ENCODE measurements at places on chromosomes 12 and 14.

- no peak for DNase-seq
Measured at GRCh38 chr12:19410211-19410610, 29.1 kb upstream of the AEBP2 start.

- peak; percentile 35 for DNase-seq
Measured at GRCh38 chr14:103802356-103802755, 45.0 kb downstream of the PPP1R13B start.

GRCh38 chr12:47214771-47215170 lies 135.0 kb upstream of the AMIGO2 start:
- DNase-seq = no peak

GRCh38 chr14:63563370-63564026 lies 20.3 kb upstream of the PPP2R5E start:
- DNase-seq = no peak

- no peak for DNase-seq
Measured at GRCh38 chr12:14211947-14212387, 153.5 kb upstream of the ATF7IP start.

GRCh38 chr14:49512571-49512970 lies 73.6 kb downstream of the RPS29 start:
- DNase-seq = no peak

DNA sequence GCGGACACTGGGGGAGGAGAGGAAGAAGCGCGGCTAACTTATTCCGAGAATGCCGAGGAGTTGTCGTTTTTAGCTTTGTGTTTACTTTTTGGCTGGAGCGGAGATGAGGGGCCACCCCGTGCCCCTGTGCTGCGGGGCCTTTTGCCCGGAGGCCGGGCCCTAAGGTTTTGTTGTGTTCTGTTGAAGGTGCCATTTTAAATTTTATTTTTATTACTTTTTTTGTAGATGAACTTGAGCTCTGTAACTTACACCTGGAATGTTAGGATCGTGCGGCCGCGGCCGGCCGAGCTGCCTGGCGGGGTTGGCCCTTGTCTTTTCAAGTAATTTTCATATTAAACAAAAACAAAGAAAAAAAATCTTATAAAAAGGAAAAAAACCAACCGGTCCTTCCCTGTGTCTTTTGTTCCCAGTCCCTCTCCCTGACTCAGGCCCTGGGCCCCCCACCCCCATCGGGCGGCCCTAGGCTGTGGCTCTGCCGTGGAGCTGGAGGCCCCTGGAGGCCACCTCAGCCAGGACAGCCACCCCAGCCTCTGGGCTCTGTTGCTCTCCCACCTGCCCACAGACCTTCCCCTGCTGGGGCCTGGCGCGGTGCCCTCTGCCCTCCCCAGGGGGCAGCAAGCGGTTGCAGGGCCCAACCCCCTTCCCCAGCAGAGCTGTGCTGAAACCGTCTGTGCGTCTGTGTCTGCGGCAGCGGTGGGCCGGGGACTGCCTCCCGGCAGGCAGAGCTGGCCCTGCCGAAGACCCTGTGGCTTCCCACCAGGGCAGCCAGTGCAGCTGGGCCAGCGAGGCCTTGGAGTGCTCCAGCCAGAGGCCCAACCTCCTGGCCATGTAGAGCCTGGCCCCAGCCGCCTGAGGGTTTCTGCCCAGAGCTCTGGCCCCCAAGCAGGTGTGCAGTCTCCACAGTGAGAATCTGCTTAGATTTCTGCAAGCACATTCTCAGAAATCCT lies 4.0 kb upstream of the CRIP2 start:
- DNase-seq = no peak

- DNase-seq = no peak
Measured at GRCh38 chr12:113158439-113159203, 9.1 kb downstream of the CFAP73 start.

DNA sequence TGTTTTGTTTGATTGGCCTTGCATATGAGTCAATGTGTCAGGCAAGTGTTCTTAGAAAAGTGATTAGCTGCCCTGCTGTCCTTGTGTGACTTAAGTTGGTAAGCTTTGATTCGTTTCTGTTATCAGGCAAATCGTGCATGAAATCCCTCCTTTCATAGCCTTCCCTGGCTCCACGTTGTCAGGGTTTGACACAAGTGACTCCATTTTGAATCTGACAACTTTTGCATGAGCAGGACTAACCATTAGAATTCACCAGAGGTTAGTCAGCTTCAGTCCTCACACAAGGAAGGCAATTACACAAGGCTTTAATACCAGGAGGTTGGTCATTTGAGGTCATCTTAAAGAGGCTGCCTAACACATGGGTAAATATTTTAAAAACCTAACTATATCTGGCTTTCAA lies 68.2 kb downstream of the GPATCH2L start:
- DNase-seq = no peak

- DNase-seq = no peak
Measured at GRCh38 chr12:25251769-25252168, 1.0 kb upstream of the KRAS start.

GRCh38 chr12:123132951-123133619 lies 17.8 kb downstream of the PITPNM2 start:
- DNase-seq = no peak

DNA sequence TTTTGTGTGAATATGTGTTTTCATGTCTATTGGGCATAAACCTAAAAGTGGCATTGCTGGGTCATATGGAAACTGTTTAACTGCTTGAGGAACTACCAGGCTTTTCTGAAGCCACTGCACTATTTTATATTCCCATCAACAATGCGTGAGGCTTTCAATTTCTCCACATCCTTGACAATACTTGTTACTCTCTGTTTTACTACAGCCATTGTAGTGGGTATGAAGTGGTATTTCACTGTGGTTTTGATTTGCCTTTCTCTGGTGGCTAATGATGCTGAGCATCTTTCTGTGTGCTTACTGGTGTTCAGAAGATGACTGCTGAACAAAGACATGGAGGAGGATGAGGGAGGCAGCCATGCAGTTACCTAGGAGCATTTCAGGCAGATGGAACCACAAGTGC lies 13.2 kb upstream of the TDG start:
- DNase-seq = no peak

DNA sequence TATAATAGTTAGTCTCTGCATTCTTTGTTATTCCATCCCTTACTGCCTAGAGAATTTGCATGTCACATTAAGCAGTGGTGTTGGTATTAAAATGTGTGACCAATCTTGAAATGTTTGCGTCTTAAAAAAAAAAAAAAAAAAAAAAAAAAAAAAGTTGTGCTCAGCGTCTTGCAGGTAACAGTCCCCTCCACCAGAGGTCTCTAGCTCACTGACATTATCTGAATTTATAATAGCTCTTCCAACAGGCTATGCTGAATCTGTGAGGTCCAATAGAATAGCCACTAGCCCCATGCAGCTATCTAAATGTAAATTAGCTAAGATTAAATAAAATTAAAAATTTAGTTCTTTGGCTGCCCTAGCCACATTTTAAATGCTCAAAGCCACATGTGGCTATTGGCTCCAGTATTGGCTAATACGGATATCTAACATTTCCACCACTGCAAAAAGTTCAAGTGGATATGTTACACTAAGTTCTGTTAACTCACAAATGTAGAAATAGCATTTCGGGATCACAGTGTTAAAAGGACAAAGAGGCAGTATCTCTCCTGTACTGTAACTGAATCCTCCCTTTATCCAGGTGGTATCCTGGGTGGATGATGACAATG lies 28.7 kb downstream of the NKX2-8 start:
- no peak for DNase-seq

- no peak for DNase-seq
Measured at GRCh38 chr12:94648578-94648977, 1.8 kb downstream of the TMCC3 start.

DNA sequence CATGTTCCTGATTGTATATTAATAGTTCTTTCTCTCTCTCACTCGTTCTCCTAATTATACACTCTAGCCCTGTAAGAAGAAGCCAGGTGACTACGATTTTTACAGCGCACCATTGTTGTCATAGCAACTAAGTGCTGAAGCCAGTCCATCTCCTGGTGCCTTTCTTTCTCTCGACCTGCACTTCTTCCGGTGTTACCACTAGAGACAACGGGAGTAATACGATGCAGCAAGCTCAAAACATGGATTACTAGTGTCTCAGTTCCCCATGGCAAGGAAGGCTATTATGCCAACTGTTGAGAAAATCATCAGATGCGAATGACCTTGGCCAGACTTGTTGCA lies 40.8 kb upstream of the DCD start:
- DNase-seq = no peak

DNA sequence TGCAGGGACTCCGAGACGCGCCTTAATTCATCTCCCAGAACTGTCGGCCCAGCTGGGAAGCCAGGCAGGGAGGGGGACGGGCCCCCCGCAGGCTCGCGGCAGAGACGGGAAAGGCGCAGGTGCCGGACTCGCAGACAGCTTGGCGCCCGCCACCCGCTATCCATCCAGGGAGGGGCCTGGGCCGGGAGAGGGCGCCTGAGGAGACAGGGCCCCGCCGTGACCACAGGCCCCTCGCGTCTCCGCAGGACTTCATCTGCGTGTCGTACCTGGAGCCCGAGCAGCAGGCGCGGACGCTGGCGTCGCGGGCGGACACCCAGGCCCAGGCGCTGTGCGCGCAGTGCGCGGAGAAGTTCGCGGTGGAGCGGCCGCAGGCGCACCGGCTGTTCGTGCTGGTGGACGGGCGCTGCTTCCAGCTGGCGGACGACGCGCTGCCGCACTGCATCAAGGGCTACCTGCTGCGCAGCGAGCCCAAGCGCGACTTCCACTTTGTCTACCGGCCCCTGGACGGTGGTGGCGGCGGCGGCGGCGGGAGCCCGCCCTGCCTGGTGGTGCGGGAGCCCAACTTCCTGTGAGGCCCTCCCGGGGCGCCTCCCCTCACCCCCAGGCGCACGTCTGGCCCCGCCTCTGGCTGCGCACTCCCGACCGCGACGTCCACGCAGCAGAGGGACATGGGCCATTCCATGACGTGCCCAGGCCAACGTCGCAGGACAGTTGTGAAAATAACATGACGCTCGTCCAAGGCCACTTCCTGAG lies 60.6 kb downstream of the LGMN start:
- no peak for DNase-seq

GRCh38 chr14:68526512-68527091 lies 266.3 kb downstream of the ZFP36L1 start:
- DNase-seq = no peak

DNA sequence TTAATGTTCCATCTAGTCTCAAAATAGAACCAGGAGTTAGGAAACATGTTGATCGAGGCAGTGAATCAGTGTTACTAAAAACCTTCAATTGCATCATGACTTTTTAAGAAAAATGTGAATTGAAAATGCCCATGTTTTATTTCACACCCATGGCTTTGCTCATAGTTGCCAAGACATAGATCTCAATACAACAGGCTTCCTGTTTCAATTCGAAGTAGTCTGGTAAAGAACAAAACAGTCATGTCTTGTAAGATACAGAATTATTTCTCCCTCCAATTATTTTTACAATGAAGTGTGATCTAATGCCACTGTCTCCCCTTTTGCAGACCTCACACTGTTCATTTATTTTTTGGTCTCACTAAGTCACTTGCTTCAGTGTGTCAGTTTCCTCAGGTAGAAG lies 44.6 kb upstream of the FAR2 start:
- DNase-seq = no peak

- no peak for DNase-seq
Measured at GRCh38 chr12:109654357-109654756, 59.3 kb upstream of the FAM222A start.

GRCh38 chr14:104103446-104104075 lies 18.1 kb downstream of the ASPG start:
- DNase-seq = no peak

DNA sequence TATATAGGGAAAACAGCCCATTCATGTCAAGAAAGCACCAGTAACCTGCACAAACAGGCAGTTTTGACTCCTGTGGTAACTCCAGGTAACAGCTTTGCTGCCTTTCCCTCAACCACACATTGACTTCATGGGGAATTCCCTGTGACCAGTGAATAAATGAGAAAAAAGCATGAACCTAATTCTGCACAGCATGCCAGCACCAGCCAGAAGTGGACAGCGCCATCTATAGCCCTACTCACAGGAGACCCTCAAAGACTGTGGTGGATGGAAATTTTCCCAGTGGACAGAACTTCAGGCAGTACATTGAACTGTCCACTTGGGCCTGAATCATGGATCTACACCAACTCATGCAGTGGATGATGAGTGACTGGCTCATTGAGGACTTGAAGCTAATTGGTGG lies 152.1 kb downstream of the SLC8A3 start:
- no peak for DNase-seq

GRCh38 chr12:49932023-49932422 lies 18.5 kb upstream of the AQP2 start:
- no peak for DNase-seq

DNA sequence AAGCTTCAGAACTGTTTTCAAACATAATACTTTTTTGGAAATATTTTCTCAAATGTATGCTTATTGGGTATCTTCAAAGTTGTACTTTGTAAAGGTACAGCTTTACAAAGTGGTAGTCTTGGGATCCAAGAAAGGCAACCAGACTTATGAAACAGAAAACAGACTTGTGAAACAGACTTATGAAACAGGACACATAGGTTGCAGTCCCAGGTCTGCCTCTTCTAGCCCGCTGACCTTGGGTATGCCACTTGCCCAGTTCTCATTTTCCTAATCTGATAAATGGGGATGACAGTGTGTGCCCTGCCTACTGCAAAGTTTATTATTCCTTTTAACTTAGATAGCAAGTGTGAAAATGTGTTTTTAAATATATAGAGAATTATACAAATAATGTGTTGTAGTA lies 114.3 kb downstream of the KICS2 start:
- no peak for DNase-seq

DNA sequence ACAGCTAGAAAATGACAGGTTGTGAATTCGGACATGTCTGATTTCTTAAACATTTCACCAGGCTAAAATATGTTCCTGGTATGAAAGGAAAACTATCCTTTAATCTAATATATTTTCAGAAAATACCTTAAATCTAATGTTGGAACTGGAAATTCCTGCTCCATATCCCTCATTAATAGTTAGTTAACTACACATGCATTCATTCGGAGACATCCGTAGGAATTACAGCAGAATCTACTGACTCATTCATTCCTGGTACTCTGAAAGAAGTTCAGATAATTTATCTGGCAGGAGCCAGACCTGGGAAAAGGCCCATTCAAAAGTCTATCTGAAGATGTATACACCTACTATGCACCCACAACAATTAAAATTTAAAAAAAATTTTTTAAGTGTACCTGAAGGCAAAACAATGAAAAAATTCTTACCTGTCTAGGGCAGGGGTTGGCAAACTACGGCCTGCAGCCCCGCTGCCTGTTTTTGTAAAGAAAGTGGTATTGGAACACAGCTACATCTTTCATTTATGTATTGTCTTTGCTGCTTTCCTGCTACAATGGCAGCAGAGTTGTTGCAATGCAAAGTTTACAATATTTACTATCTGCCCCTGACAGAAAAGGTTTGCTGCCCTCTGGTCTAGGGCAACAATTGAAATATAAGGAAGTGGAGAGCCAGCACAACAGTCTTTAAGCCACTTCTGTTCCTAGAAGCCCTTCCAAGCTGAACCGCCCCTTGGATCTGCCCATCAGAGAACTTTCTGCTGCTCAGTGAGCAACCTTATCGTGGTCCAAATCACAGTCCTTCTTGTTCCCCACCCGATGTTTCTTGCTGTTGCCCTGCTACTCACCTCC lies 17.9 kb upstream of the NFYB start:
- no peak for DNase-seq

DNA sequence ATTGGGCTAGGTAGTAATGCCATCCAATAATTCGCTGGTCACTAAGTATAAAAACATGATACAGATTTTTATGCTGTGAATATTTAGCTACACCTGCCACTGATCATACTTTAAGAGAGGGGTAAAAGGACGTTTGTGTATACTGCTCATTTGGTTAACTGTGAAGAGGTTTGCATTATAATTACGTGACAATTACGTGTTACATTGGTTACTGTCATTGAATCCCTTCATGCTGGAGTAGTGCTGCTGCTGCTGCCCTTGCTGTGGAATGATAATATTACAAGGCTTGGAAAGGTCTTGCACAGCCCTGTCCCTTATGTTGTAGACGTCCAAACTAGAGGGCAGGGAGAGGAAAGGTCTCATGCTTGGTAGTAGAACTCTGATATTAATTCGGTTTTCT lies 312.2 kb upstream of the ATP2B1 start:
- DNase-seq = no peak
